ENCODE measurements at places on chromosomes 11 and 22.

DNA sequence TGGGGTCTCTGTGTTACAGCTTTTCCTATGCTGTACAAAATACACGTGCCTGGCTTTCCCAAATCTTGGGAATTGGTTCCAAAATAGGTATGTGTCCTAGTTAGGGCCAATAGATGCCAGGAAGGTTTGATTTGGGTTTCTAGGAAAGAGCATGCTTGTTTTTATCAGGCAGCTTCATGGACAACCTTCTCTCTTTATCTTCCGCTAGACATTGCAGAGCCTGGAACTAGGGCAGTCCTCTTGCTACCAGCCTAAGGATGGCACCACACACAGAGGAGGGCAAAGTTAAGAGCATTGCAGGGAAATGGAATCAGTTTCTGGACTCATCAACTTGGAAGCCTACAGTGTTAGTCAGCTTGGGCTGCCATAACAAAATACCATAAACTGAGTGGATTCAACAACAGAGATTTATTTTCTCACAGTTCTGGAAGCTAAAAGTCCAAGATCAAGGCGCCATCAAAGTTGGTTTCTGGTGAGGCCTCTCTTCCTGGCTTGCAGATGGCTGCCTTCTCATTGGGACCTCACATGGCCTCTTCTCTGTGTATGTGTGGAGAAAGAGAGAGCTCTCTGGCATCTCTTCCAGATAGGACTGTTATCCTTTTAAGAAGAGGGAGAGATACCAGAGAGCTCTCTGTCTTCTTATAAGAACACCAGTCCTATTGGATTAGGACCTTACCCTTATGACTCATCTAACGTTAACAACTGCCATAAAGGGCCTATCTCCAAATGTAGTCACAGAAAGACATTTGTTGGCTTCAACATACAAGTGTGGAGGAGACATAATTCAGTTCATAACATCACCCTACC, 27.3 kb upstream of the CREB3L1 start:
- DNase-seq = no peak

- no peak for DNase-seq
These were observed 27.2 kb downstream of the GLB1L2 start for GRCh38 chr11:134358856-134359490.

GRCh38 chr11:121665206-121665838, 212.6 kb upstream of the SORL1-AS1 start:
- DNase-seq = no peak

DNA sequence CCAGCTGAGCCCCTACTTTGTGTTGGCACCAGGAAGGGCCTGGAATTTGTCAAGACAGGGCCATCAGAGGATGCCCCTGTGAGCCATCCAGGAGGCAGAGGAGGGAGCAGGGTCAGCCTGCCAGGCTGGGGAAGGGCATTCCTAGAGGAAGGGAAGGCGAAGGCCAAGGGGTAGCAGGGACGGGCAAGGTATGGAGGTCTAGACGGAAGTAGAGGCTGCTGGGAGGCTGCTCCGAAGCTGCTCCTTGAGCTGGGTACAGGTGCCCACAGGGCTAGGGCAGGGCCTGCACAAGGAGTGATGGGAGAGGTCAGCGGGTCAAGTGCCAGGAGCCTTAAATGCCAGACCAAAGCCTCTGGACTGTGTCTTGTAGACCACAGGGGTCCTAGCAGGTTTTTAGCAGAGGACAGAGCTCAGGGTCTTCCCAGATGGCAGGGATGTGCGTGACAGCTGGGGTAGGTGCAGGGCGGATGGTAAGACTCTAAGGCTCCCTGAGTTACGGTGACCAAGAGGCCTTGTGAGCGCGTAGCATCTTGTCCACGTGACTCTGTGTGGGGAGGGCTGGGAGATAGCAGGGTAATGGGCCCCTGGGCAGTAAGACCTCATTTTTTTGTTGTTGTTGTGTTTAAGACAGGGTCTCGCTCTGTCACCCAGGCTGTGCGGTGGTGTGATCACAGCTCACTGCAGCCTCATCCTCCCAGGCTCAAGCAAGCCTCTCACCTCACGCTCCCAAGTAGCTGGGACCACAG, 31.7 kb upstream of the CSNK1E start:
- no peak for DNase-seq

DNA sequence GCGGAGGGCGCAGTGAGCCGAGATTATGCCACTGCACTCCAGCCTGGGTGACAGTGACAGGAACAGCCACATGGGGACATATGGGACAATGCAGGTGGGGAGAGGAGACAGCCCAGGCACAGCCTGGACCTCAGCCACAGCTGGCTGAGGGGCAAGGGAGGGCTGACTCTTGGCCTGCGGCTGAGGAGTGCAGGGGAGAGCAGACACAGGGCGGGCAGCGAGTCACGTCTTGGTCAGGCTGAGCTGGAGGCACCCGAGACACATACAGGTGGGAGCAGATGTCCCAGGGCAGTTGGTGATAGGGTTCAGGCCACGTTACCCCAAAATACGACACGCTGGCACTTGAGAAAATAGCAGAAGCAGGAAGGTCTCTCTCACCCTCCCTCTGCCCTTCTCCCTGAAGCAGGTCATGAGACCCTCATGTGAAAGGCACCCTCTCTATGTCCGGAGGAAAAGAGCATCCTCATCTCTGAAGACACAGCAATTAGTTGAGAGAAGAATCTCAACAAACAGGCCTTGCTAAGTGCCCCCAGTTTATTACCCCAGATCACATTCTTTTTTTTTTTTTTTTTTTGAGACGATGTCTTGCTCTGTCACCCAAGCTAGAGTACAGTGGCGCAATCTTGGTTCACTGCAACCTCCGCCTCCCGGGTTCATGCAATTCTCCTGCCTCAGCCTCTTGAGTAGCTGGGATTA, 10.5 kb downstream of the KIAA0930 start:
- no peak for DNase-seq

DNA sequence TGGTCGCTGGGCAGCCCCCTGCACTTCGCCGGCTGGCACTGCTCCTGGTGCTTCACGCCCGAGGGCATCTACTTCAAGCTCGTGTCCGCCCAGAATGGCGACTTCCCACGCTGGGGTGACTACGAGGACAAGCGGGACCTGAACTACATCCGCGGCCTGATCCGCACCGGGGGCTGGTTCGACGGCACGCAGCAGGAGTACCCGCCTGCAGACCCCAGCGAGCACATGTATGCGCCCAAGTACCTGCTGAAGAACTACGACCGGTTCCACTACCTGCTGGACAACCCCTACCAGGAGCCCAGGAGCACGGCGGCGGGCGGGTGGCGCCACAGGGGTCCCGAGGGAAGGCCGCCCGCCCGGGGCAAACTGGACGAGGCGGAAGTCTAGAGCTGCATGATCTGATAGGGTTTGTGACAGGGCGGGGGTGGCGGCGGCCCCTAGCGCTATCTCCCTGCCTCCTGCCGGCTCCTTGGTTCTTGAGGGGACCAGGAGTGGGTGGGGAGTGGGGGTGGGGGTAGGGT, 13.5 kb upstream of the MIEF1 start:
- no peak for DNase-seq

DNA sequence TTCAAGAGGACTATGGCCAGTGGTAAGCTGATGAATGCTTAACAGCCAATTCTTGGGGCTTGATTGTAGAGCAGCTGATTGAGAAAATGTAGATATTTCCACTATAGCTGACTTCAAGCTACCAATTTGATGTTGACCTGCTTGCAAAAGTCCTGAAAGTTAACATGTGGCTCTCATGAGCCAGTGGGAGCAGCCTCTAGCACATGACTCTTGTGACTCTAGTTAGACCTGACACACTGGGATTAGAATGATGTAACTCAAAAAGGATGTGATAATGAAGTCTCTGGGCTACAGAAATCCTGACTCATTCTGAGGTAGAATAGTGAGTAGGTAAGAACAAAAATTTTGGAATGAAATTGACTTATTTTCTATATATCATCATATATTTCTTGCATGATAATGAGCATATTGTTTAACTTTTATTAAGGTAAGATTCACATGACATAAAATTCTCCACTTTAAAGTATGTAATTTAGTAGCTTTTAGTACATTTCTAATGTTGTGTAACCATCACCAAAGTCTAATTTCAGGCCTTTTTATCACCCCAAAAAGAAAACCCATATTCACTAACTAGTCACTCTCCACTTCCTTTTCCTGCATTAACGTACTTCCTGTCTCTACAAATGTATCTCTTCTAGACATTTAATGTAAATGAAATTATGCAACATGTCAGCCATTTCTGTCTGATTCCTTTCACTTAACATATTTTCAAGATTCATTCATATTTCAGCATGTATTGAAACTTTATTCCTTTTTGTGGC, 16.1 kb upstream of the OR52H1 start:
- DNase-seq = no peak

DNA sequence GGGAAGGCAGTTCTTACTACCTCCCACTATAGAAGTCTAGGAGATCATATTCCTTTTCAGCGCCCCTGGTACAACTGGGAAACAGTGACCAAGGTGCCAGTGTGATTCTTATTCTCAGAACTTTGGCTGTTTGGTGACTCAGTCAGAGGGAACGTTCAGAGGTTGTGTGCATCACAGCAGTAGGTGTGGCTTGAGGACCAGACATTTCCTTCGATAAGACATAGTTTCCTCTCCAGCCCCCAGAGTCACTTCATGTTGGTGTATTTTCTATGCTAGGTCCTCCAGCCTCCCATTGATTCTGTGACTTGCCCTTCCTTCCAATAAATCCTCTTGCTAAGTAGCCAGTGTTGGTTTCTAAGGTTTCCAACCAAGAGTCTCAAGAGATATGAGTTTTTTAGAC, 171.9 kb upstream of the MPPED2 start:
- no peak for DNase-seq

DNA sequence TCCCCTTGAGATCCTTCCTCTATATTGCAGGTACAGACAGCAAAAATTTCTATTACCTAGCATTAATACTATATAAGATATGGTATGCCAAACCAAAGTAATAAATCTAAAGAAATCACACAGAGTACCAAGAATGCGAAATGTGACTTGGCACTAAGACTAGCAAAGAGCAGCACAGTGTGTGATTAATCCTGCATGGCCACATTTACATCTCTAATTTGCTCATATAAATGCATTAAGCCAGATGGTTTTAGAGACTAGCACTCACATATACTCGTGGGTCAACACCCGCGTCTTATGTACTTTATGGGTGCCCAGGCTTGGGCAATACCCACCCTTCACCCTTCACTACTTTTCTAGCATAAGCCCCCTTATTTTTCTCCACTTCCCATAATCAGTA, 213.2 kb downstream of the TTC28 start:
- no peak for DNase-seq

DNA sequence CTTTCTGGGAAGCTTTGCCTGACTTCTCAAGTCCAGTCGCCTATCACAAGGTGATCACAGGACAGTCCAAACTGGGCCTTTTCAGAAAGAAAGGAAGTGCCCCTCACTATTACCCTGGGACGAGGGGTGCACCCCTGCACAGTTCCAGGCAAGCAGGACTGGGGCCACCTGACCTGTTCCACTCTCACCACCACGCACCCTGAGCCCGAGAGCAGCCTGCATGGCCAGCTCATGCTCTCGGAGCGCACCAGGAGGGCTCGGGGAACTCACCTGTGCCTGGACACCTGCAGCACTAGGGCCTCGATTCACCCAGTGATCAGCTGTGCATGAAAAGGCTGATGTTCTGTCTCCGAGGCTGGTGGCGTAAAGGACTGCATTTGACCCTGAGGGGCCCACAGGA, 12.8 kb upstream of the FGF4 start:
- DNase-seq = no peak

- no peak for DNase-seq
These were observed 10.6 kb upstream of the NDUFA6 start for GRCh38 chr22:42101199-42101598.

DNA sequence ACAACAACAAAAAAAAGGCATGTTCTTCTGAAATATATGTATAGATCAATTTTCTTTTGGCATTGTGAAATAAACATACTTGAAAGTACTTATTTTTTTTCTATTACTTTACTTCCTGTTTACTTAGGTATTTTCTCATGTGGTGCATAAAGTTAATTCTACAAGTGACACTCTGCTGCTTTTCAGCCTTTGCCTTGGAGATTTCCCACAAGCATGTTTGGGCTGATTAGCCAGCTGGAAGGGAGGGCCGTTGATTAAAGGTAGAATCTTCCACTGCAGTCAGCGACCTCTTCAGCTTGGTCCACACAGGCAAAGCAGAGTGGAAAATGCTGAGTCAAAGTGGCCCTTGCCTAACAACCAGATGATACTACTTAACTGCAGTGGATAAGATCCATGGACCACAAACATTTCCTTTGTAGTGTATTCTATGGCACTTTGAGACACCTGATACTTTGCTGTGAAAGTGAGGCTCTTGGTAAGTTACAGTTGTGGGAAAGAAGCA, 176.0 kb downstream of the ARHGAP42 start:
- DNase-seq = no peak

DNA sequence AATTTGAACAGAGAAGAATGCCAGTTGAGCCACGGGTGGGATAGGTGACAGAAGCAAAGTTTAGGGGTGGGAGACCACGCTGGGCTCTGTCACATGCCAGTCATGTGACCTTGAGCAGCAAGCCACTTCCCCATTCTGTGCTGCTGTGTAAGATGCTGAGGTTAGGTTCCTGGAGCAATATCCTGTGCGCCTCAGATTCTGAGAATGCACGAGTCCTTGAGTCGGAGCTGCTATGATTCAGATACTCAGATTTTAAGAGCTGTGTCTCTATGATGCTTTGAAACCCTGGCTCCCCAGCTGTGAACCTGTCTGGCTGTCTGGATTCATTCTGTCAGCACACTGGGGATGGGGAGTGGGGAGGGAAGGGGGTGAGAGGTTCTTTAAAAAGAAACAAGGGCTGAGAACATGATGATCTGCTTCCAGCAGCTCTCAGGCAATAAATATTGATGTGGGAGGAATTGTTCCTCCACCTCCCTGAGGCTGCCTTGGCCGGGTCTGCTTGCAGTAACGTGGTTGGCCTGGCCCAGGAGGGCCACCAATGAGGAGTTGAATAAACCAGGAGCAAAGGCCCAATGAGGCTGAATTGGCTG, 24.0 kb downstream of the SLCO2B1 start:
- DNase-seq = peak; percentile 13

DNA sequence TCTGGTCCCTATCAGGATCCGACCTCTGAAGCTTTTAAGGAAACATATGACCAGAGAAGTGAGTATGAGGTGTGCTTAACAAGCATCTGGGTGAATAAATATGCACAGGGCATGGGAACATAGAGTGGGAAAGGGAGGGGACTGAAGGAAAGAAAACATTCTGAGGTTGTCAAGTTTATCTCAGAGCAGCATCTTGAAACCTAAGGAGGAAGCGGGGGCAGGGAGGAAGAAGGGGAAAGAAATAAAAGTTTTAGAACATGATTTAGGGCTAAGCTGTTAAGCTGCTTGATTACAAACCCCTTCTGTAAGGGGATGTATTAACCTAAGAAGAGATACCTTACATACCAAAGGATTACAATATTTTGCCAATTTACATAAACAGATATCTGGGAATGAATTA, 24.0 kb upstream of the SC5D start:
- DNase-seq = no peak

Data from left colon (tissue), 2 donors.